NCI-H2081 treated with DMSO at 0.1 percent for 48 hours (cell line): ENCODE measurements at places on chromosomes 4 and X.

DNA sequence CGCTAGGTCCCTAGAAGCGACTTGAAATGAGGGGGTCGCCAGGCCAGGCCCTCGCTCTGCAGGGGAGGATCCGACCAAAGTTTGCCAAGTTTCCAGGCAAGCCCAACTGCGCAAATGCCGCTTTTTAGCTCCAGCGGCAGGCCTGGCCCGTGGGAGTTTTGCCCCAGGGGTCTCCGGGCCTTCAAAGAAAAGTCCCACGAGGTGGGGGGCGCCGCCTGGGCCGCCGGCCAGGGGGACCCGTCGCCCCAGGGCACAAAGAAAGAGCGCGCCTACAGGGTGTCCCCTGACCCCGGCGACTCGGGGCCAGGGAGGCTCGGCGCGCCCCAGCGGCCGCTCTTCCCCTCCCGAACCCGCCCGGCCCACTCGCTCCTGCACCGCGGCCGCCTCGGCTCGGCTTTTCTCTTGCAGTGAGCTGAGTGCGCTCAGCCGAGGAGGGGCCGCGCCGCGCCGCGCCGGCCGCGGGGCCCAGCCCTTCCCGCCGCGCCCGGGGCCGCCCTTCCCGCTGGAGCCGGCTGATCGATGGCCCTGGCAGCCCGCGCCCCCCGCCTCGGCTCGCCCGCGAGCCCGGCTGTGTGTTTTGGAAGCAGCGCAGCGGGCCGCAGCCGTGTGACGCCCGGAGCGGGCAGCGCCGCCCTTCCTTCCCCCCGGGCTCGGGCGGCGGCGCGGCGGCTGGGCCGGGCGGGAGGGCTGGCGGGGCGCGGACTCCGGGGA, 754 bp upstream of the KLF3 start:
- no peak for DNase-seq

- no peak for DNase-seq
These were observed 175.6 kb downstream of the SNCA start for GRCh38 chr4:89661173-89661899.

- no peak for DNase-seq
These were observed 239.3 kb downstream of the GRIA2 start for GRCh38 chr4:157459785-157460184.

DNA sequence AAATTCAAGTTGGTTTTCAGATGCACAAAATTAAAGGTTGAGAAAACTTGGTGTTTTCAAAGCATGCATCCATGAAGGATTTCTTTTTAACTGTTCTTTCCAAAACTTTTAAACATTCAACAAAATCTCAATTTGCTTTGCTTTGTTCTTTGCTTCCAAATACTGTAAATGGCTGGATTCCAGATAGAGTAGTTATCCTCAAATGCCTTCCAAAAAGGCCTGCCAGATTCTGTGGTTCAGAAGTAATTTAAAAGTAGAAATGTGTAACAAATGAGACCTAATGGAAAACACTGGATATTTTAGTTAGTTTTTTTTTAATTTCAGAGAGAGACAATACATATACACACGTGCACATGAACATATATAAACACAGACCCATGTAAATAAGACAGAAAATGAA, 97.3 kb downstream of the NR3C2 start:
- DNase-seq: no peak

GRCh38 chr4:184387351-184387750, 87.0 kb downstream of the IRF2 start:
- DNase-seq: no peak

DNA sequence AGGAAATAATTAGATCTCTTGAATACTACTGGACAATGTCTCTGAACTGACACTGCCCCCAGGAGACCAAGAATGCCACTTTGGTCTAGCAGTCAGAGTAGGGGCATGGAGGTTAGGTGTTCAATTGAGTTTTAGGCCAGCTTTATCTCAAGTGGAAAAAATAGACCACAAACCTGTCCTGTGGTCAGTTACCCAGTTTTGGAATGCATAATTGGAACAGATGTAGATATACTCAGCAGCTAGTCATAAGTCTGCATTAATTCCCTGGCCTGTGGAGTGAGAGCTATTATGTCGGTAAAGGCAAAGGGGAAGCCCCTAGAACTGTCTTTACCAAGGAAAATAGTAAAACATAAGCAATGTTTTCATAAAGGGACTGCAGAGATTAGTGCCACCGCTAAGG, 587.7 kb downstream of the GLUD2 start:
- DNase-seq: no peak

GRCh38 chrX:132214518-132214917, 4.7 kb downstream of the RAP2C start:
- DNase-seq: no peak

GRCh38 chr4:174933083-174933482, 14.9 kb downstream of the ADAM29 start:
- DNase-seq: no peak

GRCh38 chrX:78513971-78514738, 145.0 kb downstream of the RTL3 start:
- DNase-seq: no peak

GRCh38 chr4:1086011-1086410, 27.4 kb downstream of the RNF212 start:
- DNase-seq: no peak
